ENCODE measurements at places on chromosomes 16 and 17.

GRCh38 chr17:74052993-74053711, 150.3 kb upstream of the RPL38 start:
- no peak for DNase-seq

GRCh38 chr17:1560858-1561355, 1.7 kb downstream of the PITPNA start:
- DNase-seq: no peak

DNA sequence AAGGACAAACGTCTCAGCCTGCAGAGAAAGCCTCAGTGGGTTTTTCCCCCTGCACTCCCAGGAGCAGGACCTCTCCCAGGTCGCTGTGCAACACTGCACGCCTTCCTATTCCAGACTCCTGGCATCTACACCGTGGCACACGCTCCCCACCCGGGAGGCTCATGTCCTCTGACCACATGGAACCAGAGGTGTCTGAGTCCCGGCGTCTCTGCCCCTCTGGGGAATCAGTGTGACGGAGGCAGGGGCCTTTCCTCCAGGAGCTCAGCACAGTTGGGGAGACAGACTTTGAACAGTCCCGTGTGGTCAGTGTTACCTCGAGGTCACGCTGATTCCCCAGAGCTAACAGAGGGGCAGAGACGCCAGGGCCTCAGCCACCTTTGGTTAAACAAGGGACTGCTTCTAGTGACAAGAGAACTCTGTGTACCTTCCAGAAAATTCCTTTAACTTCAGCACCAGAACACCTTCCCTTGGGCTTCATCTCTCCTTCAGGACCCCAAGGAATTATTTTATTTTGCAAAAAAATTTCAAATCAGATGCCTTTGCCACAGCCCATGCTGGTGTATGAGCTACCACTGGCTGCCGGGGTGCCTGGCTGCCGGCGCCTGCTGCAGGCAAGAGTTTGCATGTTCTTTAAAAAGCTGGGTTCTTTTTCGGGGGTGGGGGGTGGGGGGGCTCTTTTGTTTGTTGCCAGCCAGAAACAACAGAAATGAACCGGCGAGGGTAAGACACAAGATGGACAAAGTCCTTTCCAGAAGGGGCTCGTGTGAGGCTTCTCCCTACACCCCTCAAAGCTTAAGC, 6.6 kb downstream of the CANT1 start:
- no peak for DNase-seq

GRCh38 chr16:29804455-29805231, 1.7 kb upstream of the MAZ start:
- DNase-seq: no peak

GRCh38 chr17:78961571-78961970, 18.2 kb downstream of the LGALS3BP start:
- DNase-seq: no peak

DNA sequence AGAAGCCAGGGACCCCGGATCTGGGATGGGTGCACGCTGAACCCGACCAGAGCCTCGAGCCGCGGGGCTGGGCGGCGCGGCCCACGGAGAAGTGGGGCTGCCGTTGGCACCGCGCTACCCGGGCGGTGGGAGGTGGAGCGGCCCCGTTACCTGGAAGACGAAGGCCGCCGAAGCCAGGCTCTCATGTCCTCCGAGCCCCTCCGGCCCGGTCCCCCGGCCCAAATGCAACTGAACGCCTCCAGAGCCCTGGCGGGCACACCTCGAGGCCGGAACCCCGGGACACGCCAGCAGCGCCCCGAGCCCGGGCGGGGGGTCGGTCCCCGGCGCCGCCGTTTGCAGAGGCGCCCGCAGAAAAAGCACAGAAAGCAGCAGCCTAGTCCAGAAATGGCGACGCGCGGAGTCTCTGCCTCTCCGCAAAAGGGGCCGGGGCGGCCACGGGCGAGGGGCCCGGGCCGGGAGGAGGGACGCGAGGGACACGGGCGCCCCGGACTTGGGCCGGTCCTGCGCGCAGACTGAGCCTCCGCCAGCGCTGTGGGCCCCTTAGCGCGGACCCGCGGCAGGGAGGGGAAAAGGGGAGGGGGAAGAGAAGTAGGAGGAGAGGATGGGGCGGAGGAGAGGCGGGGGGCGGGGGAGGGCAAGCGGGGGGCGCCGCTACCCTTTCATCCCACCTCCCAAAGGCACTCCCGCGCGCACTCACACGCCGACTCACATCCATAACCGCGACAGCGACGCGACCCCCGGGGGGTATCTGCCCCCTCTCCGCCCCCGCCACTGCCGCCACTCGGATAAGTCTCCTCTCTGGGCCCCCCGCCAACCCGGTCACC, 1.4 kb downstream of the AXIN2 start:
- no peak for DNase-seq

DNA sequence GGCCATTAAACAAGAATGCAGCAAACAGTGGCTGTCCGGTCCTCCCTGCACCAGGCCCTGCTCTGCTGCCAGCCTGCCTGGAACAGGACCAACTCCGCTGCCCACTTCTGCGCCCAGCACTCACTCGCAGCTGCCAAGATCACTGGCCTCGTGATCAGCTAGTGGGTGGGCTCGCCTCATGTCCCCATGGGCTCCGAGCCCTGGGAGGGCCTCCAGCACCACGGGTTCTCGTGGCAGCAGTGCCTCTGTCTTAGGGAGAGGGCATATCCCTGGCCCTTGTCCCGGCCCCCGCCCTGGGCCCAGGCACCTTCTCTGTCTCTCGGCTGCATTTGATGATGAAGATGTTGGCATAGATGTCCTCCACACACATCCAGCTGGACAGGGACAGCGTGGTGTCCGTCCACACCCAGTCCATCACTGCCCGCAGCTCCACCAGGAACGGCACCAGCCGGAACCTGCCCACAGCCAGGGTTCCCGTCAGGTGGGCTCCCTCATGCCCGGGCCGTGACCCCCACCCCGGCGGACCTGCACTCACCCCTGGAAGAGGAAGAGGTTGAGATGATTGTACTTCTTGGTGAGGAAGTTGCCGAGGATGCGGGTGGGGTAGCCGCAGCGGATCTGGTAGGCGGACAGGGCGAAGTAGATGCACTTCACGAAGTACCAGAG, 13.1 kb downstream of the CTU2 start:
- no peak for DNase-seq

DNA sequence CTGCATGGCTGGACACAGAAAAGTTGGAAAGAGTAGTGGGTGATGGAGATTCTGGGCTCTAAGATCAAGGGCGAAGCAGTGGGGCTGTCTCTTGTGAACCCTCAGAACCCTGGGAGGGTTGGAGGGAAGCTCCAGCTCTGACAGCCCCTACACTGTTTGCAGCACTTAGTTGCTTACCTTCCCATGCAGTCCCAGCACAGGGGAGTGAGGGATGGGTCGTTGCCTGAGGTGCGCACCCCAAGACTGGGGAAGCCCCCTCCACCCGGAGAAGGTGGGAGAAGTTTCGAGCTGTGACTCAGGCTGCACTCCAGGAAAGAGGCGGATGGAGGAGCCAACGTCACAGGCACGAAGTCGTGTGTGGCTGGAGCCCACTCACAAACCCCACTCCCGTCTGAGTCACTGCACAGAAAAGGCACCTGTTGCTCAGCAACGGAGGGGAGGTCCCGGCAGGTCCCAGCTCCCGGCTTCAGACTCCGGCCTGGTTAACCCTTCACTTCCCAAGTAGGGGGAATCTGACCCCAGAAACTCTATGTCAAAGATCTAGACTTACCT, 60.1 kb downstream of the AIPL1 start:
- DNase-seq: peak; percentile 59

DNA sequence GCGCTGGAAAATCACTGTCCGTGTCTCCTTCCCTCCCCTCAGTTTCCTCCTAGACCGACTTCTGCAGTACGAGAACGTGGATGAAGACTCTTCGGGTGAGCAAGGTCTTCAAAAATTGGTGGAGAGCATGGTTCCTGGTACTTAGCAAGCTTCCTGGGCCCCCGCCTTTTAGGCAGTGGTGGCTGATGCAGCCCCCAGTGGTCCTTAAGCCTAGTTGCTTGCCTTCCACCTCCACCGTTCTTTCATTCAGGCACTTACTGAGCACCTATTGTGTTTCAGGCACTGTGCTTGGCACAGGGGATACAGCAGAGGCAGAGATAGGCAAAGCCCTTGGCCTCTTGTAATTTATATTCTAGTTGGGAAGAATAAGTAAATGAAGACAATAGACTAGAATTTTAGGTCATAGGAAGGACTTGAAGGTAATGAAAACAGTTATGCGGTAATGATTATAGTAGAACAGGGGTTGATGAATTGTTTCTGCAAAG, 767 bp downstream of the INO80E start:
- no peak for DNase-seq

DNA sequence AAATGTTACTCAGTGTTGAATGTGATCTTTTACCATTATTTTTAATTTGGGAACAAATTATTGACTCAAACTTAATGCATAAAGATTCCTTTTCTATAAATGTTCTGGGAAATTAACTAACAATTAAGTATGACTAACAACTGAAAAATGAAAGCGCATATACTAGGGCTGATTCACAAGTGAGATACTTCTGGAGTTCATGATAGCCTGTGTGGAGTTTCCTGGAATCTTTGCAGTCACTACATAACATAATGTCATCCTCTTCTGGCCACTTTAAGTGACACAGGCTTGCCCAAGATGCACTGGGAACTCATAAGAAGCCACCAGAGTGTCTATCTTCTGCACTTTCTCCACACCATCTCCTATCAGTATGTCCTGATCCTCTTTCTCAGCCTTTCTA, 450.3 kb upstream of the CDH11 start:
- no peak for DNase-seq

GRCh38 chr16:30669903-30670824, 11.9 kb downstream of the FBRS start:
- DNase-seq: no peak

GRCh38 chr17:73444021-73444420, 132.2 kb upstream of the CDC42EP4 start:
- no peak for DNase-seq

- no peak for DNase-seq
Measured at GRCh38 chr17:36066365-36066985, 2.4 kb downstream of the CCL18 start.

DNA sequence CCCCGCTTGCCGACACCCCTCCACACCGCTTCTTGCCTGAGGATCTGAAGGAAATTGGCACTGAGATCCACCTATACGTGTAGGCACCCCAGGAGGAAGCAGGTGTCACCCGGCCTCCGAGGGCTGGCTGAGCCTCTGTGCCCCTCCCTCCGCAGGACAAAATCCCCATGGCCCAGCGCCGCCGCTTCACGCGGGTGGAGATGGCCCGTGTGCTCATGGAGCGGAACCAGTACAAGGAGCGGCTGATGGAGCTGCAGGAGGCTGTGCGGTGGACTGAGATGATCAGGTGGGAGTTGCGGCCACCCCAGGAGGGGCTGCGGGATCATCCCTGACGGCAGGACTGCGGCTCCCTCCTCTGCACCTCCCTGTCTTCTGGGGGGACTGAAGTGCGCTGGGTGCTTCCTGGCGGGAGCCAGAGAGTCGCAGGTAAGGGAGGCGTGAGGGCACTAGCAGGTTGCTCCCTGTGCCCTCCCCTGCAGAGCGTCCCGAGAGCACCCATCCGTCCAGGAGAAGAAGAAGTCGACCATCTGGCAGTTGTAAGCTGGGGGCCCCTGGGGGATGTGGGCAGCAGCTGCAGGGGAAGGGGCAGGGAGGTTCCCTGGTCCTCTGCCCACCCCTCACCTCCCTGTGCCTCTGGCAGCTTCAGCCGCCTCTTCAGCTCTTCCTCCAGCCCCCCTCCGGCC, 9.0 kb downstream of the NME3 start:
- no peak for DNase-seq

DNA sequence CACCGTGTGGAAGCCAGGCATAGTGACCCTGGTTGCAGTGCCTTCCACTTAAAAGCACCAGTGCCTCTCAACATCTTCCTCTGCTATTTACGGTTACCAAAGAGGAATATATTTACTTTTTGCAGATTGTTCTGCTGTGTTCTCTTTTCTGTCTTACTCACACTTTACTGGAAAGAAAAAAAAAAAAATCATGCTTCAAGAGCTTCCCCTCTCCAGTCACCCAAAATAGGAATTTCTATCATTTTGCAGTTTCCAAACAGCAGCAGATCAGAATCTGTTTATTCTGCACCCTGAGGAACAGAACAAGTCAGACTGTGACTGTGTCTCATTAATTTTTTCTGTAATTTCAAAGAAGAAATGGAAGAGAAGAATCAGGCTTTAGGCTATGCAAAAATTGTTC, 96.1 kb downstream of the KCNJ2 start:
- DNase-seq: no peak

DNA sequence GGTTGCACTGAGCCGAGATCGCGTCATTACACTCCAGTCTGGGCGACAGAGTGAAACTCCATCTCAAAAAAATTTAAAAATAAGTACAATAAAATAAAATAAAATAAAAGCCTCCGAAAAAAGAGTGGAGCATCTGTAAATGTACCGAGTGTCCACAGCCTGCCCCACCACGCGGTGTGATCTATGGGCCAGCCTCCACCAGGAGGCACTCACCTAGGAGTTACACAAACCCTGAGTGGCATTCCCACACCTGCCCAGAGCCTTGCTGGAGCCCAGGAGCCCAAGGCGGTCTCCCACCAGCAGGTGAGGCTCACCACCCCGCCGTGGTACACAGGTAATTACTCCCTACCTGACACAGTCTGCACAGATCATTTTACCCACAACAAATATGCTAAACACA, 183.2 kb downstream of the ZNF423 start:
- DNase-seq: no peak

DNA sequence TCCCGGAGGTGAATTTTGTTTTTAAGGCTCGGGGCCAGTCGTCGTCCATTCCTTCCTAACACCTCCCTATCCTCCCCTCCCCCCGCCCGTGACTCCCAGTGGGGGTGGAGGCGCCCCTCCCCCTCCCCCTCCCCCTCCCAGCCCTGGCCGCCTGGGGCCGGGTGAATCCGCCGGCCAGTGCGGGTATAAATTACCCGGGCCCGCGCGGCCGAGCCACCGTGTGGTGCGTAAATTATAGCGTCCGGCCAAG, 2.0 kb upstream of the GSE1 start:
- no peak for DNase-seq

GRCh38 chr17:20300436-20300934, 166.9 kb downstream of the LGALS9B start:
- DNase-seq: no peak

GRCh38 chr17:83164490-83164889, 85.1 kb downstream of the METRNL start:
- no peak for DNase-seq
